Mesothelial cell of epicardium (in vitro differentiated cells): ENCODE measurements at places on chromosomes 11 and 22. TPM values are rescaled to one million over a fixed set of nuclear protein-coding genes. Genes with fewer than 3 reads are reported as not detected.

- H3K27ac ChIP-seq = no peak overlapping the region
- peaks cover 35% of the 10 kb centered on the region for H3K4me1 ChIP-seq
- no peak for DNase-seq
- no peaks in the 10 kb centered on the region for H3K27me3 ChIP-seq
Measured at GRCh38 chr11:12183827-12184620, 73.6 kb downstream of the MICAL2 start.

GRCh38 chr22:27134315-27134701 lies 476.9 kb downstream of the MIAT start:
- peaks cover 2% of the 10 kb centered on the region for H3K27me3 ChIP-seq
- no peaks in the 10 kb centered on the region for H3K36me3 ChIP-seq
- no peak for DNase-seq
- peaks cover 38% of the 10 kb centered on the region for H3K4me1 ChIP-seq
- H3K4me3 ChIP-seq = no peak overlapping the region

DNA sequence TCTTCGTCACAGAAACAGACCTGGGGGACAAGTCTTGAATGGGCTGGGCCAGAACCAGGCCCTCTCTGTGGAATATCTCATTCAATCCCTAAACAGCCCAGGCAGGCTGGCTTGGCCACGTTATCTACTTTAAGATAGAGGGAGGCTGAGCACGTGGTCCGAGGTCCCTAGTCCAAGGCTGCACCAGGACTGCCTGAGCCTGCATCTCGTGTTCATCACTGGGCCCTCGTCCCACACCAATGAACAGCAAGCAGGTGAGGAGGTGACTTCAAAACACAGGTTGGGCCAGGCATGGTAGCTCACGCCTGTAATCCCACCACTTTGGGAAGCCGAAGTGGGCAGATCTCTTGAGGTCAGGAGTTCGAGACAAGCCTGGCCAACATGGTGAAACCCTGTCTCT lies 20.3 kb upstream of the FGF3 start:
- no peak for DNase-seq
- peaks cover 16% of the 10 kb centered on the region for H3K27me3 ChIP-seq
- H3K4me1 ChIP-seq = no peaks in the 10 kb centered on the region
- no peak overlapping the region for H3K4me3 ChIP-seq

DNA sequence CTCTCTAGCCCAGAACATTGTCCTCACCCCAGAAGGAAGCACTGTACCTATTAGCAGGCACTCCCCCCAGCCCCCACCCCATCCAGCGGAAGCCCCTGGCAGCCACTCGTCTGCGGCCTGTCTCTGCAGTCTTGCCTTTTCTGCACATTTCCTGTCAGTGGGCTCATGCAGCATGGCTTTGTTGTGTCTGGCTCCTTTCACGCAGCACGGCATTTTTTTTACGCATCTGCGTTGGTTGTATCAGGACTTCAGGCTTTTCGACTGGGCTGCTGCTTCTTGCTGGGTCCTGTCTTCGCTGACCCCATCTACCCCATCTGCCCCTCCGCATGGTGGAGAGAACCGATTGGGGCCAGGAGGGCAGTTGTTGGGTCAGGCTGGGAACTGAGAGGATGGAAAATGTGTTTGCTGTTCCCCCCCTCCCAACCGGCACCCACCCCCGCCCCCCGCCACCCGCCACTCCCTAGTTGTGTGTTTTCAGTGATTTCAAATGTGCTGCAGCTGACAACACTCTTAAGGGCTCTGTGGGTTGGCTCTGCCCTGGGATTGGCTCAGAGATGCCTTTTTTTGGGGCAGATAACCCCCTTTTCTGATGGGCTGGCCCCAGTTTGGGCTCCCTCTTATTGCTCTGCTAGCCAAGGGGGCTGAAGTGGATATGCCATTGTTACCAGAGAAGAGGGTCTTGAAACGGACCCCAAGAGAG lies 110.0 kb downstream of the KIAA1671 start:
- DNase-seq = no peak
- H3K27me3 ChIP-seq = no peaks in the 10 kb centered on the region
- peaks cover 4% of the 10 kb centered on the region for H3K4me1 ChIP-seq
- peak overlapping the region; percentile 64 for H3K27ac ChIP-seq

DNA sequence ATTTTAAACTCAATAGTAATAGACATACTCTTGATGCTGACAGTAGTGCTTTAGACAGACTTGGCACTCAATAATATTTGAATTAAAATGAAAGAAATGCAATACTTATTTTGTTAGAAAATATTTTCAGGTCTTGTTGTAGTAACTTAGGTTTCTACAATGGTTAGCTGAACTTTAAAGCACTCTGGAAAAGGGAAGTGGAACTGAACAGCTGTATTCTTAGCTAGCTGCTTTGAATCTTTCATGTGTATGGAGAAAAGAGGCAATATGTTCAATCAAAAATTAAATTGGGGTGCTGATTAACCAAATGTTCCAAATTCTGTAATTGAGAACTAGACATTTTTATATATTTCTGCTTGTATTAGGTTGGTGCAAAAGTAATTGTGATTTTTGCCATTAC lies 517.9 kb upstream of the RAG2 start:
- no peak overlapping the region for H3K27ac ChIP-seq
- H3K4me1 ChIP-seq = peaks cover 6% of the 10 kb centered on the region
- no peak overlapping the region for H3K4me3 ChIP-seq
- no peak for DNase-seq
- H3K36me3 ChIP-seq = no peaks in the 10 kb centered on the region

DNA sequence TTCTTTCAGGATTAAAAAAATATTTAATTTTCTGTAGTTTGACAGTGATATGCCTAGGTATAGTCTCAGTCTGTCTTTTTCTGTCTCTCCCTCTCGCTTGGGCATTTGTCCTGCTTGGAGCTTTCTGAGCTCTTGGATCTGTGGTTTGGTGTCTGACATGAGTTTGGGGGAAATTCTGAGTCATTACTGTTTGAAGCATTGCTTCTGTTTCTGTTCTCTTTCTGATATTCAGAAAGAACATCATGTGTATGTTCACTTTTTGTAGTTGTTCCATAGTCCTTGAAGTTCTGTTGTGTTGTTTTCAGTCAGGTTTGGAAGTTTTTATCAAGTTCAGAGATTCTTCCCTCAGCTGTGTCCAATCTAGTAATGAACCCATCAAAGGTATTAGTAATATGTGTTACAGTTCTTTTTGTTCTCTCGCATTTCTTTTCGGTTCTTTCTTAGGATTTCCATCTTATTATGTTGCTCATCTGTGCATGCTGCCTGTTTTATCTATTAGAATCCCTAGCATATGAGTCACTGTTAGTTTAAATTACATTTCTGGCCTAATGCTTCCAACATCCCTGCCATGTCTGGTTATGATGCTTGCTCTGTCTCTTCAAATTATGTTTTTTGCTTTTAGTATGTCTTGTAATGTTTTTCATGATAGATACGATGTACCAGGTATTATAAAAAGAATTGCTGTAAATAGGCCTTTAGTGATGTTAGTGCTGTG lies 48.4 kb downstream of the DDX10 start:
- DNase-seq = no peak
- H3K27ac ChIP-seq = no peak overlapping the region
- H3K36me3 ChIP-seq = peaks cover 72% of the 10 kb centered on the region

GRCh38 chr11:112723676-112724495 lies 237.3 kb upstream of the NCAM1 start:
- H3K27me3 ChIP-seq = peaks cover 51% of the 10 kb centered on the region
- no peak overlapping the region for H3K27ac ChIP-seq
- no peaks in the 10 kb centered on the region for H3K36me3 ChIP-seq
- peaks cover 8% of the 10 kb centered on the region for H3K4me1 ChIP-seq
- H3K4me3 ChIP-seq = no peak overlapping the region

GRCh38 chr11:95379479-95379878 lies 148.5 kb upstream of the SESN3 start:
- H3K4me1 ChIP-seq = peaks cover 9% of the 10 kb centered on the region
- H3K4me3 ChIP-seq = no peak overlapping the region
- no peak for DNase-seq
- H3K36me3 ChIP-seq = no peaks in the 10 kb centered on the region
- no peak overlapping the region for H3K27ac ChIP-seq

- peak overlapping the region; percentile 79 for H3K4me3 ChIP-seq
- peaks cover 9% of the 10 kb centered on the region for H3K36me3 ChIP-seq
- peak overlapping the region; percentile 91 for H3K27ac ChIP-seq
- DNase-seq = no peak
- peaks cover 19% of the 10 kb centered on the region for H3K4me1 ChIP-seq
Measured at GRCh38 chr11:46380340-46381047, 975 bp upstream of the MDK start.

GRCh38 chr11:79314906-79315689 lies 125.7 kb downstream of the TENM4 start:
- peaks cover 2% of the 10 kb centered on the region for H3K4me1 ChIP-seq
- H3K4me3 ChIP-seq = no peak overlapping the region
- H3K27ac ChIP-seq = no peak overlapping the region
- H3K27me3 ChIP-seq = peaks cover 2% of the 10 kb centered on the region
- DNase-seq = no peak
- H3K36me3 ChIP-seq = no peaks in the 10 kb centered on the region

DNA sequence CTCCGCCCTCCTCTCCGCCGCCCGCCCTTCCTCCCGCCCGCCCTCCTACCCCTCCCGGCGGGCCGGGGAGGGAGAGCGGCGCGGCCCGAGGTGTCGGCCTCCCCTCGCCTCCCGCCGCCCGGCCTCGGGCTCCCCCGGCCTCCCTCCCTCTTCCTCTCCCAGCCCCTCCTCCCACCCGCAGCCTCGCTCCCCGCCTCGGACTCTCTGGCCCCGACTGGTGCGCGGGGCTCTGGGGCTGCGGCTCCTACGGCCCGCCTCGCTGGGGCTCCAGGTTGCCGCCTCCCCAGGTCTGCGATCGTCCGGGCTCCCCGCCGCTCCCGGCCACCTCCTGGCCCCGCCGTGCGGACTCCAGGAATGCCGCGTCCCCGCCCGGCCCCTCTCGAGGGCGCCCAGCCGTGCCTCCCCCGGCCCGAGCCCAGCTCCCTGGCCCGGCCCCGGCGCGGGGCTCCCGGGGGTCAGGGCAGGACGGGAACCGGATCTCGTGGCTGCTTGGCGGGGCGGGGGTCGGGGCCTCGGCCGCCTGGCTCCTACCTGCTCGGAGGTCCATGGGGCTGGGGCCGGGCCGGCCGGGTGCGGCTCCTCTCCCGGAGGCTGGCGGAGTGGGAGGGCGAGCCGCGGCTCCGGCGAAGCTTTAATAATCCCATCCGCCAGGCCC lies at the start of gene CLCF1:
Gene CLCF1, minus strand, starts transcription at position 606 of the 655 bp plus-strand sequence. Its CDS starts 59 bp downstream, at position 547.
- H3K4me3 ChIP-seq = peak within 1 kb of the TSS; percentile 83
- peaks cover 7% of the 10 kb centered on the region for H3K27me3 ChIP-seq
- H3K36me3 ChIP-seq = no peaks in the 10 kb centered on the region
- peak; percentile 68 for DNase-seq
- peak within 1 kb of the TSS; percentile 94 for H3K27ac ChIP-seq
- peaks cover 56% of the 10 kb centered on the region for H3K4me1 ChIP-seq

- H3K27ac ChIP-seq = no peak overlapping the region
- H3K4me3 ChIP-seq = no peak overlapping the region
- H3K36me3 ChIP-seq = no peaks in the 10 kb centered on the region
- peaks cover 8% of the 10 kb centered on the region for H3K4me1 ChIP-seq
Measured at GRCh38 chr11:102240502-102240901, 76.8 kb upstream of the BIRC3 start.

- no peak overlapping the region for H3K4me3 ChIP-seq
- no peaks in the 10 kb centered on the region for H3K4me1 ChIP-seq
- H3K36me3 ChIP-seq = no peaks in the 10 kb centered on the region
- DNase-seq = no peak
- H3K27ac ChIP-seq = no peak overlapping the region
Measured at GRCh38 chr11:131807876-131808275, 437.5 kb downstream of the NTM start.

GRCh38 chr11:10303558-10304363 lies 1.1 kb upstream of the ADM start:
- peak overlapping the region; percentile 93 for H3K27ac ChIP-seq
- no peaks in the 10 kb centered on the region for H3K36me3 ChIP-seq
- peak overlapping the region; percentile 97 for H3K4me3 ChIP-seq
- peaks cover 32% of the 10 kb centered on the region for H3K4me1 ChIP-seq

DNA sequence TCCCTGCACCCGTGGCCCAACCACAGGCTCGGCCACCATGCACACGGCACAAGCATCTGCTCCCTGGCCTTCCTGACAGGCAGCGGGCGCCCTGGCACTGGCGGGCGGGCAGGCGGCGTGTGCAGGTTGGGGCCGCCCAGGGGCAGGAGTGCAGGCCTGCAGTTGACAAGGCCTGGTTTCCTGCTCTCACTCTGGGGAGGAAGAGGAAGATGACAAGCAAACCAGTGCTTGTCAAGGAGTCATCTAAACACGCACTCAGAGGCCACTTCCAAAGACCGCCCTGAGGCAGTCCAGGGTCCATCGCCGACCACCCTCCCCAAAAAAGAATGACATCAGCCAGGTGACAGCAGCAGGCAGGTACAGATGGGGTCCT lies 65.3 kb upstream of the LINC01488 start:
- H3K27ac ChIP-seq = no peak overlapping the region
- no peaks in the 10 kb centered on the region for H3K36me3 ChIP-seq
- DNase-seq = no peak
- H3K27me3 ChIP-seq = no peaks in the 10 kb centered on the region

Gene LSP1
- total RNA-seq = 4.9 to 5.2 TPM (median 4.9 TPM) in 3 replicates

Gene P2RY2
- 4.0 to 4.5 TPM (median 4.5 TPM) in 3 replicates for total RNA-seq

Gene SYT9
- total RNA-seq = 3.4 to 3.8 TPM (median 3.7 TPM) in 3 replicates

Gene STK33
- 9.8 to 12.2 TPM (median 11.6 TPM) in 3 replicates for total RNA-seq

Gene KLHL35
- total RNA-seq = 0.38 to 0.67 TPM (median 0.59 TPM) in 3 replicates

Gene MRGPRE
- not detected in 3 replicates for total RNA-seq

Gene TCN2
- 15.3 to 15.5 TPM (median 15.4 TPM) in 3 replicates for total RNA-seq

Gene ZNF70
- 17.8 to 18.7 TPM (median 18.2 TPM) in 3 replicates for total RNA-seq
